Activated CD8-positive, alpha-beta T cell treated with anti-CD3 and anti-CD28 coated beads for 36 hours (primary cell): ENCODE measurements at places on chromosomes 2 and 18.

GRCh38 chr2:239829326-239829725 lies 195.8 kb downstream of the NDUFA10 start:
- no peak for DNase-seq

- no peak for DNase-seq
Observed at GRCh38 chr18:29979881-29980280, 1062.7 kb downstream of the DSC3 start.

DNA sequence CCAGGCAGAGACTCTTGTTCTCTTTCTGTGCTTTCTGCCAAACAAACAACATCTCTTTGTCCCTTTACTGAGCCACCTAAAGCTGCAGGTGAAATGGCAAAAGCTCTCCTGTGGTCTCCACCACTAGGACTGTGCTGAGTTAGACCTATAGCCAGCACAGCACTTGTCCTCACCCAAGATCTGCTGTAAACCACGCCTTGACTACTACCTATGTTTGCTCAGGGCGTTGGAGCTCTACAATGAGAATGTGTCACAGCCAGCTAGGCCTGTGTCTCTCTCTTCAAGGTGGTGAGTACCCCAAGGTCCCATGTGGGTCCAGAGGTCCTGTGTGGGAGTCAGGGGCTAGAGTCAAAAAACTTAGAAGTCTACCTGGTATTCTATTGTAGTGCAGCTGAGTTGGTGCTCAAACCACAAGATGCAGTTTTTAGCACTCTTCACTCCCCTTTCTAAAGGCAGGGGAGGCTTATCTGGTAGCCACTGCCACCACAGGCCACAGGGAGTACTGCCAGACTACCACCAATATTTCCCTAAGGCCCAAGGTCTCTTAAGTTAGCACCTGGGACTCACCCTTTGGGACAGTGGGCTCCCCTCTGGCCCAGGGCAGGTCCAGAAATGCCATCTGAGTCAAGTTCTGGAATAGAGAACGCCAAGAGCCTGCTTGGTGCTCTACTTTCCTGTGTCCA lies 96.8 kb upstream of the RPRM start:
- DNase-seq = no peak

GRCh38 chr2:106160786-106161261 lies 33.3 kb downstream of the UXS1 start:
- peak; percentile 74 for DNase-seq

- DNase-seq = no peak
Observed at GRCh38 chr2:200279857-200280256, 26.6 kb upstream of the SPATS2L start.

- DNase-seq = peak; percentile 65
Observed at GRCh38 chr2:189580658-189581353, at the start of gene SLC40A1. Gene SLC40A1, minus strand, starts transcription at chr2:189580786. Its CDS starts 326 bp downstream, at chr2:189580460.

- DNase-seq = peak; percentile 40
Observed at GRCh38 chr2:101152272-101153076, 1.3 kb upstream of the TBC1D8 start.

DNA sequence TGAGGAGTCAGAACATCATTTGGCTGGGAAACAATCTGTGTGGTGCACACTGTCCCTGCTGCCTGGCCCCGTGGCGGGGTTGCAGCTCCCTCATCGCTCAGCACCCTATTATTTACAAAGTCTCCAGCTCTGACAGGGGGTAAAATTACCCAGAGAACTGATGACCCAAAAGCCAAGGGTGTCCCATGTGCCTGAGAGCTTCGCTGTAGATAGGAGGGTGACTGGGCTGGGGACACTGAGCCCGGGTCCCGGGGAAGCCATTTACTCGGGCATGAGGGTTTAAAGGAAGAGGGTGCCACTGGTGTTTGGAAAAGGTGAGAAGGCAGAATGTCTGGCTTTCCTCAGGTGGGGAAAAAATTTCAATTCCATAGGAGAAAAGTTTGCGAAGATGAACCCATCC lies 48.2 kb upstream of the EML6 start:
- no peak for DNase-seq

DNA sequence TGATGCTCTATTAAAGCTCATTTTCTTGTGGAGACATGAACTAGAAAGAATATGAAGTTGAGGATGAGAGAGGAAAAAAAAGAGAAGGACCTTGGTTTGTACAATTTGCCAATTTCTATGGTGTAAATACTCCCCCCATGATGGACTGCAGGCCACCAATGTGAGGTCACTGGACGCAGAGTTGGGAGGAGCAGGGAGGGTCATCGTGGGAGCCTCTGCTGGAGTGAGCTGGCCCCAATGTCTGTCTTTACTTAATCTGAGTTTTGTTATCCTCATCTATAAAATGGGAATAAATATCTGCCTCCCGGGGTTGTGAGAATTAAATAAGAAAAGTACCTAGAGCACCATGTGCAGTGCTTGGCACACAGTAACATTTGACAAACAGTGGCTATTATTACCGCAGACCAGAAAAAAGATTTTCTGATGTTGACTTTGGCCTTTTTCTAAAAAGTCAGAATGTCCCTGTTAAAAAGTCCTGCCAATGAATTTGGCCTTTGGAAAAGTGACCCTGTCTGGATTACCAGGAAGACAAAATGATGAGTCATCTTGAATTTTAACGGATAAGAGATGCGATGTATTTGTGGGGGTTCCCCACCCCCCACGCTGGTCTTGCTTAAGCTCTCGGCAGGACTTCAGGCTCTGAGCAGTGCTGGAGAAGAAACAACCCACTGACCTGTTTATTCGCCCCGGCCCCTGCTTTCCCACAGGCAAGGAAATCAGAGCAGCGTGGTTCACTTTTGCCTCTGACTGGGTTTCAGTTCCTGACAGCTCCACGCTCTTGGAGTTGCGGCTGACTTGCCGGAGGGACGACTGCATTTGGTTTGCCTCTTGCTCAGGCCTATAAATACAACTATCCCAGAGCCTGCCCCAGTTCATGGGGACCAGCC lies 50.3 kb upstream of the FOSL2 start:
- DNase-seq = no peak

- no peak for DNase-seq
Observed at GRCh38 chr2:173241643-173242042, 113.0 kb upstream of the CDCA7 start.

DNA sequence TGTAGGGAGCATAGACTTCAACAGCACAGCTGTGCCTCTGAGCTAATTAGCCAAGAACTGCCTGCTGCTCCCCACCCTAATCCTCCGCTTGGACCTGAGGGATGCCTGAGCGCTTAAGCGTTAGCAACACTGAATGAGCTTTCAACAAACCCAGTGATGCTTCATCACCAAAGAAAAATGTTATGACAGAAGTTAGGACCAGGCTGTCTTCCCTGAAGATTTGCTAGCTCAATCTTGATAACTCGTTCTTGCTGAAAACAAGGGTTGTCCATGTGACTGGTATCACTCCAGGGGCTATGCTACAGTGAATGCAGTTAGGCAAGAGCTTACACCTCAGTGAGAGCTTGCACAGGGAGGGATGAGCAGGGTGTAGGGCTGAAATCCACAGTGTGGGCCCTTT lies 190.7 kb upstream of the SIX2 start:
- no peak for DNase-seq

DNA sequence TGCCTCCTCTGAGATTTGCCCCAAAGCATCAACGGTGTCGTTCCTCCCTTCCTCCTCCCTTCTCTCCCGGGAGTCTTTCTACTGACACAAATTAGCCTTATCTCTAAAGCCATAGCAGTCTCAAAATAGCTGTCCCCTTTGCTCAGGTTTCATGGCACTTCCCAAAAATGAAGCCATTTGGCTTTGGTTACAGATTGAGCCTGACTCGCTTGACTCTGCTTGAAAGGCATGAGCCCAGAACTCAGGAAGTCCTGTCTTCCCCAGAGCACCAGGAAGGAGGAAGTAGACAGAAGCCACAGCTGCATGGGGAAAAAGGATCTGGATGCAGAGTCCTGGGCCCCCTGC lies 234.4 kb upstream of the RGPD4 start:
- DNase-seq = no peak

GRCh38 chr18:21897811-21898210 lies 157.2 kb downstream of the MIB1 start:
- DNase-seq = peak; percentile 43

DNA sequence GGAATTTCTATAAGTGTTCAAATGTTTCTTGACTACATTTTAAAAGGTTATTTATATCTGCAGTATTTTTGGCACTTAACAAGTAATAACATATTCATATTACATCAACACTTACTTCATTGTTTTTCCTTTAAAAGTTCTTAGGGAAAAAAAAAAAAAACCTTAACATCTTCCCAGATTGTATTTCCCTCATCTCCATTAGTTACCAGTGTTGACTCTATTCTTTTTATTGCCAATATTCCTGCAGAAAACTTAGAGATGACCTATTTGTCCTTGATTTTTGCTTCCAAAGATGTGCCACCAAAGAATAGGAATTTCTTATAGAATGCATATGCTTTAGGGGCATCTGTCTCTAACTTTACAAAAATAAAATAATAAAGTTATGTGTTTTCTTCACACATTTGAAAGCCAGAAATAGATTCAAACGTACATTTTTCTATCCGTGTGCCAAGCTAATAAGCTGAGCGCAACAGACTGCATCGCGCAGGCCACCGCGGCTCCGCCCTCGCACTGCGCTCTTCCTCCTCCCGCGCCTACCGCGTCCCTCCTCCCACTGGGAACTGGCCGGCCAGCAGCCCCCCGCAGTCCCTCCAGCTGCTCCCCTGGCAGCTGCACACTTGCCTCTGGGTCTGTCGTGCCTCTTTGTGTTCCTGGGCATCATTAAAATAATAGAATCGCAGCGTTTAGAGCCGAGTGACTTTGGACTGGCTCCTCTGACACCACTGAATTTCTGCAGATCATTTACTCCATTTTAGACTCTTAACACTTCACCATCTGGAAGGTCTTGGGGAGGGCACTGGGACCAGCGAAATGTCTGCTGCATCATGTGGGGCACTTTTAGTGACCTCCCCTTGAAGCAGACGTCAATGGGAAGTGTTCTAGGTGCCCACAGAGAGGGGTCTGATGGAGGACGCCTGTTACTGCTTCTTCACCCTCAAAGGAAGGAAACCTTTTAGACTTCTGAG lies 21.2 kb upstream of the NAB1 start:
- DNase-seq = peak; percentile 35

GRCh38 chr2:208101716-208102631 lies 22.4 kb downstream of the CRYGD start:
- DNase-seq = no peak

DNA sequence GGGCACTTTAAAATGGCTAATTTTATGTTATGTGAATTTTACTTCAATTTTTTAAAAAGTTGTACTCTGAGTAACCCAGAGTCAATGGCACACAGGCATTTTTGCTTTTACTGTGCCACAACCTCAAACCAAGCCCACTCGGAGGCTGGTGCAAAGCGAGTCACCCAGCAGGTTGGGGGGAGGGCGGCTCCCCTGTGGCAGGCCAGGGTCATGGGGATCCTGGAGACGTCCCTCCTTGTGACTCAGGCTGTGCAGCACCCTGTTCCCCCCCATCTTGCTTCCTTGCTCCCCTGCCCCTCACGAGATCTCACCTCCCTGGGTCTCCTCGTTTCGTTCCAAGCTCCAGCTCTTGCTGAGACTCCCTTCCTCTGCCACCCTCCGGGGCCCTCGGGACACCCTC lies 58.6 kb downstream of the POMC start:
- peak; percentile 20 for DNase-seq

DNA sequence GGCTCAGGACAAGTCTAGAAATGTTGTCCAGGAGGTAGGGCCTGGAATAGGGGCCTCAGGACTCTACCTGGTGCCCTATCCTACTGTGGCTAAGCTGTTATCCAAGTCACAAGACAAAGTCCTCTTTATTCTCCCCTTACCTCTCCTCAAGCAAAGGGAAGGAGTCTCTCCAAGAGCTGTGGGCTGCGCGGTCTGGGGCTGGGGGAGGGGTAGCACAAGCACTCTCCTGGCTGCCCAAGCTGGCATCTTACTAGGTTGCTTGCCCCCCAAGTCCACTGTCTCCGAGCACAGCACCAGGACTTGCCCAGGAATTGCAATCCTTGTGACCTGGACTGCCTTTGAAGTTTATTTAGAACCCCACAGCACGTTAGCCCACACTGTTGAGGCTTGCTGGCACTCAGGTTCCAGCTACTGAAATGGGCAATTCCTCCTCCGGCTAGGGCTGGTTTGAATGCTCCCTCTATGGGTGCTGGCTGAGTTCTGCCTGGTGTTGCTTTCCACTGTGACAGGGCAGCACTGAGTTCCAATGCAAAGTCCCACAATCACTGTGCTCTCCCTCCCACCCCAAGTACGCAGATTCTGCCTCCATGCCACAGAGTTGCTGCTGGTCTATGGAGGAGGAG lies 18.5 kb downstream of the DHRS9 start:
- DNase-seq = no peak

DNA sequence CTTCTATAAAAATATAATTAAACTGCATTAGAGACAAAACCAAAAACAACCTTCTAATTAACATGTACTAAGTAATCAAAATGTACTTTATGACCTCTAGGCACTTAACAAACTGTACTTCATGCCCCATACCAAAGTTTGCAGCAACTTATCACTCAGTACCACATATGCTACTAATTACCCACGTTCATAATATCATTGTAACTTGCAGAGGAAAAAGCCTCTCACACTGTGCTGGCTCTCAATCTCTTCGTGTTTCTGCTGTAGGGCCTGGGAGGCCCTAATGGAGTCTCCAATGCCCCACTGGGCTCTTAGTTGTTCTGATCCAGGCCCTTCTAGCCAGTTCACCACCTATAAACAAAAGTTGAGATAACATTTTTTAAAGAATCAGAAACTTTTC lies 82.1 kb upstream of the CCDC141 start:
- no peak for DNase-seq

- DNase-seq = no peak
Observed at GRCh38 chr18:319720-320119, 51.9 kb upstream of the THOC1 start.

DNA sequence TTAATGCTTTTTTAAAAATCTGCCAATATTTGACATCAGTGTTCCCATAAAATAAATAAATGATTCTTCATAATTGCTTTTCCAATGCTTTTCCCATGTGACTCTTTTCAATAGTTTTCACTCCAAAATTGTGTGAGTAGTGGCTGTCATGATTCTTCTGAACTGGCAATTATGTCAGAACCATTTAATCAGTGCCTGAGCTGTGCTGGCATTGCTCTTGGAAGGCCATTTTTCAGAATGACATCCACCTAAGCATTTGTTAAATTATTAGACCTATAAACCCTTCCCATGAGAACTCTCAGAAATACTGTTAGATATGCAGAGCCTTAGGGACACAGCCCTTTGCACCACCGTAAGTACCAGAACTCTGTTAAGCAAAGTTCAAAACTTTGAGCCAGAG lies 334.9 kb upstream of the RAB12 start:
- DNase-seq = no peak

DNA sequence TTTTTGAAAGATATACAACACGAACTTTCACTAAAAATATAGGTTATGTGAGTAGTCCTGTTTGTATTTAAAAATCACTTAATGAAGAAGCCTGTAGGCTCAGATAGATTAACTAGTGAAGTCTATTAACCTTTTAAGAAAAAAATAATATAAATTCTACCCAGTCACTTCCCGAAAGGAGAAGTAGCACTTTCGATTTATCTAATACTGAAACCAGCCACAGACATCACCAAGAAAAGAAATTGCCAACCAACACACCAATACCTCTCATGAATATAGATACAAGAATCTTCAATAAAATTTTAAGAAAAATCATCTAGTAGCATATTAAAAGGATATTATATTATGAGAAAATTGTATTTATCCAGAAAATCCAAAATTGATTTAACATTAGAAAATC lies 160.5 kb downstream of the GALNT13 start:
- DNase-seq = no peak
